ENCODE measurements at places on chromosomes 2 and 18.

DNA sequence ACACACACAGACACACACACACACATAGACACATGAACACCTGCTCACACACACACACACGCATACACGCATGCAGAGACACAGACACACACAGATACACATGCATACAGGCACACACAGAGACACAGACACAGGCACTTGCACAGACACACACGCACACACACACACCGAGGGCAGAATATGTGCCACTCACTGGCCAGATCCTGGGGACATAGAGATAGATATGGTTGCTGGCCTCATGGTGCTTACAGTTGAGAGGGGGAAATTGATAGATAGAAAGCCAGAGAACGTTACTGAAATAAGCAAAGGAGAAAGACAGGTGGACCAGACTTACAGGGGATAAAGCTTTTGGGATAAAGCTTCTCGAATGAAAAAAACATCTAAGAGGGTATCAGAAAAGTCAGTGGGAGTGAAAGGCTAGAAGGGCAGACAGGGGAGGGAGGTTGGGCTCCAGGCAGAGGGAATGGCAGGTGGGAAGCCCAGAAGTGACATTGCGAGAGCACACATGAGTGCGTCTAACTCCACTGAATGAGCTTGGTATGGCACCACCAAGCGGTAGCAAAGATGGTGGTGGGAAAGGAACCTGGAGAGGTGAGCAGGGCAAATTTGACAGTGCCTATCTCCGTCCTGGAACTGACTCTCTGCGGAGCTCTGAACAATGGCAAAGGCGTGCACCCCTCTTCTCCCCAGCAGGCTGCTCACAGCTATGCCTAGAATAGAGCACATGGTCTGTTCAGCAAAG is 390.1 kb upstream of the TRIB2 start:
- DNase-seq, result no peak

- DNase-seq, result no peak
Observed at GRCh38 chr2:200677721-200678532, 92.1 kb downstream of the AOX1 start.

GRCh38 chr18:22342625-22343024 is 75.1 kb downstream of the CTAGE1 start:
- no peak for DNase-seq

- no peak for DNase-seq
Observed at GRCh38 chr2:122389694-122390093, 634.2 kb downstream of the TSN start.

GRCh38 chr2:235098269-235098668 is 146.5 kb downstream of the SH3BP4 start:
- DNase-seq, result peak; percentile 7

GRCh38 chr18:69845593-69846506 is 101.8 kb downstream of the CD226 start:
- no peak for DNase-seq

DNA sequence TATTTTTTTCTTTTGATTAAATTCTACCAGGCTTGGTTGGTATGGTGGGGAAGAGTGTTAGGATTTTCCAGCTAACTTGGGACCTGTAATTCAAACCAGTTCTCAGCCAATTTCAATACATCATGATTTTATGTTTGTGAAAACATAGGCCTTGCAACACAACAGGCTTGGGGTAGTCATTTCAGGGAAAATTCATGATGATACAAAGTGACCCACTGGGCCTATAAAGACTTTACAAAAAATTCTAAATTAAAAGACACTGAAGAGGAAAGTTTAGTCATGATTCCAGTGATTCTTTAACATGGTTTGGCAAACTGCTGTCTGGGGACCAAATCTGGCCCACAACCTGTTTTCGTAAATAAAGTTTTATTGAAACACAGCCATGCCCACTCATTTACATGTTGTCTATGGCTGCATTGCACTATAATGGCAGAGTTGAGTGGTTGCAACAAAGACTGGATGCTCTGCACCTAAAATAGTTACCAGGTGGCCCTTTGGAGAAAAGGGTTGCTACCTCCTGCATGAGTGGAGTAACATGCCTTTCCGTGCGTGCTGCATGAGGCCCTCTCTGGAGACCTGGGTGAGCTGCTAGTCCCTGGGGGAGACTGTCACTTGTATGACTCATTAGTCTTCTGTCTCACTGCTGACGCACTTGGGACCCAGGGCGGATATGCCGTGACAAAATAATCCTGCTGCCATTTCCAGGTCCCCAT is 73.6 kb downstream of the NPAS2 start:
- DNase-seq, result no peak

DNA sequence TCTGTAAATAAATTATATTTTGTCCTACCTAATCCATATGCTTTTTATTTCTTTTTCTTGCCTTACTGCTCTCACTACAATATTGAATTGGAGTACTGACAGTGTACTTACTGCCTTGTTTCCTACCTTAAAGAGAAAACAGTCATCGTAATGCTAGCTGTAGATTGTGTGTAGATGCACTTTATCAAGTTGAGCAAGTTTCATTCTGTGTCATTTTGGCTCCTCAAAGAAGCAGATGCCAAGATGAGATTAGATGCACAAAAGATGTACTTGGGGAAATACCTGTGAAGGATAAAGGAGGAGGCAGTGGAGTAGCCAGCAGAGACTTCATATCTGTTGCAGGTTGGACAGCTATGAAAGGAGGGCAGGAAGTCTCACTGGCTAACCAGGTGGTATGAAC is 145.5 kb downstream of the FTCDNL1 start:
- DNase-seq, result no peak

All from osteocyte (in vitro differentiated cells).